Inflammatory macrophage (primary cell): ENCODE measurements at places on chromosomes 2 and 18.

- no peak for DNase-seq
Measured at GRCh38 chr2:174121175-174121574, 127.2 kb downstream of the OLA1 start.

DNA sequence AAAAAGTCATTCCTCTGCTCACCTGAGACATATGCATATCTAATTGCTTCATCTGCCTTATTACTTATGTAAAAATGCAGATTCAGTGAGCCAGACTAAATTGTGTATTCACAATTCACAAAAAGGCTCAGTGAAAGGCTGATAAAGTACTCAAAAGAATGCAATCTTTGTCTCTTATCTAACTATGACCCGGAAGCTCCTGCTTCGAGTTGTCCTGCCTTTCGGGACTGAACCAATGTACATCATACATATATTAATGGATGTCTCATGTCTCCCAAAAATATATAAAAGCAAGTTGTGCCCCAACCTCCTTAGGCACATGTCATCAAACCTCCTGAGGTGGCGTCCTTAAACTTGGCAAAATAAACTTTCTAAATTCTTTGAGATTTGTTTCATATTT lies 120.5 kb downstream of the SCN3A start:
- no peak for DNase-seq

- no peak for DNase-seq
Measured at GRCh38 chr2:1869987-1870386, 125.7 kb upstream of the PXDN start.

DNA sequence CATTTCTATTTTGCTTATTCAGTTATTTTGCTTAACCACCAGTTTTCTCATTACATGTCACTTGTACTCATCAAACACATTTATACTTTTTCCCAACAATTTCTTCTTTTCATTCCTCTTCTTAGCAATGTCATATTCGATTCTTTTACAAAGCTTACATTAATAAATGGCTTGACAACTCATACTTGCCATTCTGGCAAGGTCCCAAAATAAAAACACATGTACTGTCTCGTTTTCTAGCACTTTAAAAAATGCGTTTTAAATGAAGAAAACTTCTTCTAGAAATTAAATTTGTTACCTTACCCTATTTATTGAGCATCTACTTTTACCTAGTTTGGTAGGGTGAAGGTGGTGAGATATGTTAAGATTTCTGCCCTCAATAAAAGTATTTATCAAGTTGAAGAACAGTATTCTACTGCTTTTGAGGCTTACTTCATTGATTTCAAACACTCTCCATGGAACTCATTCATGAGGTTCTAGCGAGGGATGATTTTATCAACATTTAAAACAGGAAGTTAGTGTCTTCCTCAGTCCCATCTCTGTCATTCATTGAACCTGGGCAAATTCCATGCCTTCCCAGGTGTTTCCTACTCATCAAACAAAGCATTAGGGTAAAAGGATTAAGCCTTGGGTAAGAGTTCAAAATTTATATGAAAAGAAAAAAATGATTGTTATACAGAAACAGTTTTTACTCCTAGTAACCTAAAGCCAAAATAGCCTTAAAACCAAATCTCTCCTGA lies 52.6 kb downstream of the CALCRL start:
- no peak for DNase-seq

GRCh38 chr2:102439065-102439695 lies 16.2 kb downstream of the IL18RAP start:
- DNase-seq, result no peak

GRCh38 chr2:163121483-163121882 lies 282.9 kb upstream of the KCNH7 start:
- DNase-seq, result no peak

DNA sequence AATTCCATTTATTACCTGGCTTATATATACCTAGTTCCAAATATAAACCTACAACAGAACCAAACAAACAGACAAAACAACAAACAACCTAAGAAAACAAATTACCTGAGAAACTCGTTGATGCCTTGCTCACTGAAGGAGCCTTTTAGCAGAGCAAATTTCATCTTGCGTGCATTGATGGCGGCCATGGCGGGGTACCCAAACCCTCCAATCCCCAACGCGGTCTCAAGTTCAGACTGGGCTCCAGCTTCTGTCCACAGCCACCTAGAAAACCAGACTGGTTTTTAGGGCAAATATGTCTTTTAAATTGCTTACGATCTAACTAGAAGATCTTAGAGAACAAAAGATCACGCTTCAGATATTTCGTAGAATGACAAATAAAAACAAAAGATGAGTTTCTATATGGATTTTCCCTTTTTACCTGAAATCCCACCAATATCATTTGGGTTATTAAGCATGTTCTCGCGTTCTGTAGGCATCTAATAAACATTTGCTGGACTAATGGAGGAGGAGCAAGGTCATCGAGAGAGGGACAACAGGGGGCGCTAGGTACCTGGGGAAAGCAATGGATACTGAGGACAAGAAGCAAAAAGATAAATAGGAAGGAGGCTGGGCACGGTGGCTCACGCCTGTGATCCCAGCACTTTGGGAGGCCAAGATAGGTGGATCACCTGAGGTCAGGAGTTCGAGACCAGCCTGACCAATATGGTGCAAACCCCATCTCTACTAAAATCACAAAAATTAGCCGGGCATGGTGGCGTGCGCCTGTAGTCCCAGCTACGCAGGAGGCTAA lies 25.2 kb downstream of the PDIA6 start:
- DNase-seq, result no peak

GRCh38 chr2:102473020-102473419 lies at the start of gene SLC9A4:
TSS of gene SLC9A4 (plus strand) at chr2:102473226. CDS start at chr2:102473760, 534 bp downstream.
- DNase-seq, result peak; percentile 25

DNA sequence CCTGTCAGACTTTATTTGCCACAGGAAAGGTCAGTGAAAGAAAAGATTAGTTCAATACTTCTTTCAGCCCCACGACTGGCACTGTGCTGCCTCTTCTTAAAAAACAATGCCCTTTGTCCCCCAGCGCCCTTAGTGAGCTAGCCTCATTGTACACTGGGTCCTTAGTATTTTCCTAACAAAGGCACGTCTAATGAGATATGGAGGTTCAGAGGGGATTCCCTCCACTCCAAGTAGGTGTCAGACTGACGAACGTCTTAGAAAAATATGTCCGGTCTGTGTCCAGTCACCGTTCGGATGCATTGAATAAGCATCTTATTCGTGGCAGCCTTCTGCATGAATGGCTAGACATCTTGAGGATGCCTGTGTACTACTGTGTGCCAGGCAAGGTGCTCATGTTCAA lies 1.1 kb downstream of the FECH start:
- no peak for DNase-seq

- DNase-seq, result no peak
Measured at GRCh38 chr18:11801573-11801972, 49.6 kb upstream of the CHMP1B start.

DNA sequence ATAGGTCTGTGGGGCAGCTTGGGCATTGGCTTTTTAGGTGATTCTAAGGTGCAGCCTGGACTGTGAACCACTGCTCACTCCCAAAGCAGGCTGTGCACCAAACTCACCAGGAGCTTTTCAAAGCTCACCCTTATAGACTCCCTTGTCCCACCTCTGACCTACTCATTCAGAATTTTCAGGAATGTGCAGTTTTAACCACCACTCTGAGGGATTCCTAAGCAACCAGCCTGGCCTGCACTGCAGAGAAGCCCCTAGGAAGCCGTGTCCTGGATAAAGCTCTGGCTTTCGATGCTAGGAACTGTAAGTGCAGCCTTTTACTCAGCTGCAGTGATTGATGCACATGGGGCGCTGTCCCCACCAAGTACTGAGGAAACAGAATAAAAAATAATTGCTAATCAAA lies 33.0 kb downstream of the MRO start:
- DNase-seq, result no peak

- no peak for DNase-seq
Measured at GRCh38 chr18:10441472-10441871, 13.0 kb upstream of the APCDD1 start.

DNA sequence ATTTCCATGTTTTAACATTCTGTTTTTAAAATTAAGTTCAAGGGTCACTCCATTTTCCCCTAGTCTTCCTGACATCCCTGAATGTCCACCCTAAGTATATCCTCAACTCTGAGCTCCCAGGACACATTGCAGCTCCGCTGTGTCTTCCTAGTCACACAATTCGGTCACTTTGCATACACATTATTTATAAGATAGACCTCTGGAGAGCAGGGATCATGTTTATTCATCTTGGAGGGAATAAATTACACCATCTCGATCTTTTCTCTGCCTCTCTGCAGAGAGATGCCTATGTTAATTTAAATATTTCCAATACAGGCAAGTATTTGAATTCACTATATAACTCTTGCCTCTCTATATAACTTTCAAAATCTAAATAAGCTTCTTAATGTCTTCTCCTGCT lies 166.2 kb downstream of the SLC39A10 start:
- DNase-seq, result no peak

DNA sequence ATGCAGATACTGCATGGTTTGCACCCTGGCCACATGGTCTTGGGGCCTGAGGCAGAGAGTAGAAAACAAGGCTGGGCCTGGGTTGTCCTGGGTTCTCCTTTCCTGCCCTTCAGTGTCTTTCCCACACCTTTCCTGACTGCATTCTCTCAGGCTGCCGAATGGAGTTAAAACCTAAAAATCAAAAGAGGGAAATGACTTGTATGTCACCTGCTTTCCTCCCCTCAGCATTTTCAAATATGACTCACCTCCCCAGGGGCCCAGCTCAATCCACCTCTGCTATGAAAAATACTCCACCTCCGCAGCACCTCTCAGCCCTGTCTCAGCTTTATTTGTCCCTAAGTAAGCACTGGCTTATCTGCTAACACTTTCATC lies 457.8 kb upstream of the MEX3C start:
- DNase-seq, result no peak

- DNase-seq, result no peak
Measured at GRCh38 chr18:69128978-69129377, 271.7 kb upstream of the DOK6 start.

DNA sequence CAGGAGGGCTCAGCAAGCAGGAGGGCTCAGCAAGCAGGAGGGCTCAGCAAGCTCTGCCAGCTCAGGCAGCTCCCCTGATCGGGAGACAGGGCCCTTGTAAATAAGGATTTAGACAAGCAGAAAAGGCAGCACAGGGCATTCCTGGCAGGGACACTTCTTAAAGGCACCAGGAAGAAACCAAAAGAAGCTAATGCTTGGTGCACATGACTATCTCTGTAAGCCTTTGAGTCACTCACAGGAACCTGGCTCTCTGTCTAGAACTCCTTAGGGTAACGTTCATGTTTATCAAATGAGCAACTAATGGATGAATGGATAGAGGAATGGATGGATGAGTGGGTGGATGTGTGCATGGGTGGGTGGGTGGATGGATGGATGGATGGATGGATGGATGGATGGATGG lies 28.4 kb downstream of the TMEM37 start:
- no peak for DNase-seq

- no peak for DNase-seq
Measured at GRCh38 chr2:67135208-67135607, 261.9 kb upstream of the ETAA1 start.

DNA sequence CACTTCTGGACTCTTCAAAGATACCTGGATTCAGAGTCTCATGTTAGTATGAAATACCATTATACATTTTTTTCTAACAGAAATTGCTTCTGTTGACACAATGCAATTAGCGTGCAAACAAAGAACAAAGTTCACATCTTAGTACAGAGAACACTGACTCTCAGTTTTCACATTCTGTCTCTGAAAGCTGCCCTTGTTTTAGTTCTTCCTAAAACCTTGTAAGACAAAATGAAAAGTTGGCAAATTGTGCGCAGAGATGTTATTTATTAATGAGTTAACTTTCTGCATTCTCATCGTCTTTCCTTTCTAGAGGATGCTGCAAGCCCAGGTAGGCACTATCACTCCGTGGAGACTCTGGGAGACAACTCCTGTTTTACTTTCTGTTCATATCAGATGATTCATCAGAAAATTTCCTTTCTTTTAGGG lies 377.3 kb upstream of the POU3F3 start:
- DNase-seq, result no peak

DNA sequence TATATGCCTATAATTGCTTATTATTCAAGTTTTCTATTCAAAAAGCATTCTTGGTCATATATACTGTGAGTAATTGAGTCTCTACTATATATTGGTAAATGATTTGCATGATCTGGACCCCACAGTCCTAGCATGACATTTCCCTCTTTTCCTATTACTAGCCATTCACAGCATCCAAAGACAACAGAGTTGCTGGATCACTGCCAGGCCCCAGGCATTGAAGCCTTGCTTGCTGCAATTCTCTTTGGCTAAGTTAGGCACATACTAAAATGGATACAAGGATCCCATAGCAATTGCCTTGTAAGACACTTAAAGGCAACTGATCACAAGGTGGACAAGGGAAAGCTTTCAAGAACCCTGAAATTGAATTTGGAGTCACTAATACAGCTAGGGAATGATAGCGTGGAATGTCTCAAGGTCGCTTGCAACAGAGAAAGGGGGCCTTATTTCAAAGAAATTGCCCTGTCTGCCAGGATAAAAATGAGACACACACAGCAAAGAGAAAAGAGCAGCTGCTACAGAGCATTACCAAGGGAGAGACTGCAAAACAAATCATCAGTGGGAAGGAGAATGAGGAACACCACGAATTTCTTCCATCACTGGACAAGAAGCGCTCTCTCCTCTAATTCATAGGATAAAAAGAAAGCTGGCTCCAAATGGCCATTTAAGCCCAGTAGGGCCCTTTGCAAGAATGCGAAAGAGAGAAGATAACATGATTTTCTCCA lies 77.1 kb upstream of the EPHA4 start:
- DNase-seq, result no peak

DNA sequence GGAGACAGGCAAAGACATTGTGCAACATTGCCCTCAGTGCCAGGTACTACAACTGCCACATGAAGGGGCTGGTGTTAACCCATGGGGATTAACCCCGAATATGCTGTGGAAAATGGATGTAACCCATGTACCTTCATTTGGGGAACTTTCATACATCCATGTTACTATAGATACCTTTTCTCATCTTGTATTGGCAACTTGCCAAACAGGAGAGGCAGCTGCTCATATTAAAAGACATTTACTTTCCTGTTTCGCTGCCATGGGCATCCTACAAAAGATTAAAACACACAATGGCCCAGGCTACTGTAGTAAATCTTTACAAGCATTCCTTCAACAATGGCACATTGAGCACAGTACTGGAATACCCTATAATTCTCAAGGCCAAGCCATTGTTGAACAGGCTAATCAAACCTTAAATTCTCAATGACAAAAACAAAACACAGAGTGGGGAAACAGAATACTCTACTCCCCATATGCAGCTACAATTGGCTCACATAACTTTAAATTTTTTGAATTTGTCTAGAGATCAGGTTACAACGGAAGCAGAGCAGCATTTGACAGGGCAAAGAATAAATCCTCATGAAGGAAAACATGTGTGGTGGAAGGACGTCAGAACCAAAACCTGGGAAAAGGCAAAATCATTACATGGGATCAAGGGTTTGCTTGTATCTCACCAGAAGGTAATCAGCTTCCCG lies 1723.5 kb upstream of the LRRTM1 start:
- DNase-seq, result no peak

- no peak for DNase-seq
Measured at GRCh38 chr2:149908726-149909683, 321.4 kb upstream of the MMADHC start.

DNA sequence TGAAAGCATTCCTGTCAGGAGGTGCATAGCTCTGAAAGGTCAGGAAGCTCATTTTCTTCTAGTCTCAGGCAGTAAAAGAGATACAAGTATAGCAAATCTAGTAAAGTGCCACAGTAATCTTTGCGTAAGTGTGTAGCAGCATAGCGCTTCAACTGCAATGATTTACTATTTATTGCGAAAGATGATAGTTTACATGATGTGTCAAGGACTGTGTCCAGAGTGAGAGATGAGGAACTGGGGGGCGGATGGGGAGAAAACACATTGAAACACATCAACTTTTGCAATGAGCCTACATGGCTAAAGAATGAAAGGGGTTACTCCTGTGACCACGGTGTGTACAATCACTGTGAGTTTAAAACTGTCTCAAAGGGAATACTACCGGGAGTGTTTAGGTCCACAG lies 644.4 kb downstream of the GALR1 start:
- DNase-seq, result no peak
